HT-29 (cell line): ENCODE measurements at places on chromosomes 3 and 15. TPM values are rescaled to one million over a fixed set of nuclear protein-coding genes. Genes with fewer than 3 reads are reported as not detected.
A peak's percentile ranks its signal among the peaks of the same experiment; 100 is the strongest.

- DNase-seq, result no peak
Observed at GRCh38 chr3:191470080-191470479, 9.1 kb downstream of the PYDC2 start.

DNA sequence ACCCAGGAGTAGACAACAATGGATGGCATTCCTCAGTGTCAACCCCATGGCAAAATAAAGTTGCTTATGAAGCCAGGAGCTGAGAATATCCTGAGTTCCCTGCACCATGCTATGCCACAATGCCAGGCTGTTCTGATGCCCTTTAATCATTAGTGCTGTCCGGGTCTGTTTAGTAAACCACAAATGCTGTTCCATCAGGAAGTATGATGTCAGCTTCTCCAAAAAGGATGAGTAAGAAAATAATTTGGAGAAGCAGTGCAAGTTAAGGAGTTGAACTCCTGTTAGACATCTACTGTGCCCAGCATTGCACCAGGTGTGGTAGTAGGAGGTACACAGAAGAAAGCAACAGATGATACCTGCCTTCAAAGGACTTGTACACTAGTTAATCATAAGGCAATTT, 67.9 kb upstream of the GUCA1C start:
- DNase-seq, result no peak

DNA sequence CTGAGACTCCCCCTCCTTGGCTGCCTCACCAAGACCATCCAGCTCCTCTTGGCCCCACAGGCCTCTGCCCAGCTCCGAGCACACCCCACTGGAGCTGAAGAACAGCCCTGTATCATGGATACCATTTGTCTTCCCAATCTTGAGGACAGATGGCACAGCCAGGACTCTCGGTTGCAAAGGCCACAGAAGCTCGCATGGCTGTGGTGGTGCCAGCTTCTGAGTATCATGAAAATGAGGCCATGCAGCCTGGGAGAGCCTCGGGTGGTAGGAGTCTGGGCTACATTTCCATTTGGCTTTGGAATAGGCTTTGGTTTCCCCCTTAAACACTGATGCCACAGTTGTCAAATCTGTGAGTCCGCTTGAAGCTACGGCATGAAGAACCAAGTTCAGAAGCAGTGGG, 106.6 kb downstream of the SEMA5B start:
- no peak for DNase-seq

DNA sequence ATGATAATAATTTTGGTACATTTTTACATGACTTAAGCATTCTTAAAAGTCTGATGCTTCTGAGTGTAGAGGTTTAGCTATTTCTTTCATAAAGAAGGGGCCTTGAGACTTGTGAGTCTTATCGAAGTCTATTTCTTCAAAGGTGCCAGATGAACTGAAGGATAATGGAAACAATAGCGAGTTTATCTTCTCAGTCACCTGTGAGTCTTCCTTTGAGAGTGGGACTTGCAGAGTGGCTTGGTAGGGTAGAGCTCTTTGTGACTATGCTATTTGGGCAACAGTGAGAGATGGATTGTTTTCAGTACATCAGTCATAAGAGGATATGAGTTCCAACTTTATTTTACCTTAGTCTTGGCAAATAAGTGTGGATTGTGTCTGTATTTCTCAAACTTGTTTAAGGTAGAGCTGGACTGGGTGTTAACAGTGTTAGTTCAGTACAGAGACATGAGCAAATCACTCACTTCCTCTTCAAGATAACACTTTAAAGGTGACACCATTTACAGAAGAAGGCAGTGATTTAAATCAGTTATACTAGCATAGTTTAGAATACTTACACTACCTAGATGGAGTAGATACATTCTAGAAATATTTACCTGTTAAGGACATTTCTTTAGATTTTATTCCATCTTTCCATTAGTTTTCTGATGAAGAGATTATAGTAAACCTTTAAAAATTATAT, 3.2 kb downstream of the AKAP13 start:
- DNase-seq, result peak; percentile 44

- DNase-seq, result no peak
Observed at GRCh38 chr15:51144021-51144532, 49.4 kb upstream of the TNFAIP8L3 start.

DNA sequence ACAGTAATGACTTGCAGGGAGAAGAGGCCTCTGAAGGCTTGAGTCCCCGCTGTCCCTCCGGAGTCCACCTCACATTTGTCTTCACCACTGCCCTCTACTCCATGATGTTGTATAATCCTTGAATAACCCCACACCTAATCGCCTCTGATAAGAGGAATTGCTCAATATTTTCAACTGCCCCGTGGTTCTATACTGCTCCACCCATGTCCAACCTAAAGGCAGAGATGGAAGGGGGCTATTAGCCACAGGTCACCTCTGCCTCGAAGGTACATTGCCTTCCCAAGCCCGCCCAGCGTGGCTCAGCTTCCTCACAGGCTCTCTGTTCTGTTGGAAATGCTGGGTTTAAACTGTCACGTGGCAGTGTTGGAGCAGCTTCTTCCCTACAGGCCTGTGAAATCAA, 12.4 kb downstream of the TLR9 start:
- no peak for DNase-seq

DNA sequence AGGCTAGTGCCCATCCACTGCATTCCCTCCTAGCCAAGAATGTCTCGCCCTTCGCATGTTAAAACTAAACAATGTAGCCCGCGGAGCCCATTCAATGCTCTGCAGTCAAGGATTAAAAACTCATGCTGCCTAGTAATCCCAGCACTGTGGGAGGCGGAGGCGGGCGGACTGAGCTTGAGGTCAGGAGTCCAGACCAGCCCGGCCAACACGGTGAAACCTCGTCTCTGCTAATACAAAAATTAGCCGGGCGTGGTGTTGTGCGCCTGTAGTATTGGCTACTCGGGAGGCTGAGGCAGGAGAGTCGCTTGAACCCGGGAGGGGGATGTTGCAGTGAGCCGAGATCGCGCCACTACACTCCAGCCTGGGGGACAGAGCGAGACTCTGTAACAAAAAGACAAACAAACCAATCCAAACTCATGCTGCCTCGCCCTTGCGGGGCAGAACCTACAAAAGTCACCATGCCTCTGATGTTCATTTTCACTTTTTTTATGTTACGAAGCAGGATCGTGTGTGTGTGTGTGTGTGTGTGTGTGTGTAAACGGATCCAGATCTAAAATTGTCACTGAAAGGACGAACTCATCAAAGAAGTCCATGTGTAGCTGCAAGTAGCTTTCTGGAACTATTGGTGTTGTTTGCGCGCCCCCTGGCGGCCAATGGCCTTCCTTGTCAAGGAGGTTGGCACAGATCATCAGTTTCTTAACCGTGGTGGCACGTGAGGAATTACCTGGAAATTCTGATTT, 54.8 kb upstream of the SPESP1 start:
- peak; percentile 99 for DNase-seq

GRCh38 chr3:175207361-175207760, 348.2 kb downstream of the NAALADL2 start:
- no peak for DNase-seq

GRCh38 chr3:177357352-177358090, 160.2 kb upstream of the TBL1XR1 start:
- peak; percentile 94 for DNase-seq

GRCh38 chr15:76401285-76401684, 64.7 kb downstream of the ISL2 start:
- DNase-seq, result no peak

DNA sequence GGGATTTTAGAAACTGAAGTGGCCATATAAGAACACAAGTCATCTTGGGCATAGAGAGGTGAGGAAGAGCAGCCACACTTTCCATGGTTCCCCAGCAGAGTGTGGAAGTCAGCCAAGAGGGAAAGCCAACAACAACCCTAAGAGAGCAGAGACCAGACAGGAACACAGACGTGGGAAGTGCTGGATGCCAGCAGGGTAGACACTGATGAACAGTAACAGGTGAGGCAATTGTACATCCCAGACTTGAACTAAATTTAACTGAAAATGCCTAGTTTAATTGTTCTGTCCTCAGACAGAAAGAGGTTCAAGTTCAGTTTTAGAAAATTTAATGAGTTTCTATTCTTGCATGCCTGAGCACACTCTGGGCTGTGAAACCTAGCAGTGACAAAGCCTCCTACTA, 212.1 kb downstream of the ATP8B4 start:
- DNase-seq, result no peak

DNA sequence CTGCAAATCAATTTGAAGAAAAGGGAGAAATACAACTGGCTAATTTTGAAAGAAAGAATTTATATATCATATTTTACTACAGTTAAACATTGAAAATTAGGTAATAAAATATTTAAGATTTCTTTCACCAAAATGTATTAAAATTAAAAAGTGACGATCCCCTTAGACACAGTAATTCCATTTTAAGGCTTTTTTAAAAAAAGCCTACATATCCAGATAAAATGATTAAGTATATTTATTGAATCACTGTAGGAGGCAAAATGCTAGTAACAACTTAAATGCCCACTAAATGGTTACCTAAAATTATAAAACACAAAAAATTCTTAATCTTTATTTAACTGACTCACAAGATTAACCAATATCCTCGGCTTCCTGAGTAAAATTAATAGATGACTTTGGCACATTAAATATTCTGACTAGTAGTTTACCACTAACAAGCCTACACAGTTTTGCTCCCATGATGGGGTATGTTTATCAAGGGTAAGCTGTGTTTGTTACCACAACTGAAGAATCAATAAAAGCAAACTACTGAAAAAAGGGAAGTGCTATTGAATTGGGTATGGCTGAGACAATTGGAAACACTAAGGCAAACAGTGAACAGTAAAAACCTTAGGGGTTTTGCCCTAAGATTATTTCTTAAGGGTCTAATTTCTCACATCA, 28.4 kb downstream of the ANKRD28 start:
- no peak for DNase-seq

GRCh38 chr3:148518520-148518919, 179.2 kb upstream of the AGTR1 start:
- DNase-seq, result no peak

GRCh38 chr15:98292442-98293240, 332.1 kb downstream of the ARRDC4 start:
- DNase-seq, result peak; percentile 61

DNA sequence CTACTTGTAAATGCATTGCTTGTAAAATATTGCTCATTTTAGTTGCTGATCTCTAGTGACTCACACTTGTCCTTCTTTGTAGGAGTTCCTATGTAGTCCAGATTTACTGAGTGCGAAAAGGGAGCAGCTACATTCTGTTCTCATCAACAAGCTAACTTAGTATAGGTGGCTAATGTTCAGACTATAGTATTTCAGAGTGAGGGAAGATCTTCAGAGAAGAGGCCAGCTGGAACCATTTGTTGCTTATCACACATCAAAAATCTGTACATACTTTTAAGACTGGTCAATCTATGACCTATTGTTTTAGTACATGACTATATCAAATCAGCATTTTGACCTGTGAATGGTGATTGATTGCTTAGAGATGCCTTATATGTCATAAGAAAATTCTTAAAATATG, 71.3 kb upstream of the THSD4 start:
- no peak for DNase-seq

GRCh38 chr3:183313351-183313750, 60.3 kb downstream of the B3GNT5 start:
- DNase-seq, result no peak

DNA sequence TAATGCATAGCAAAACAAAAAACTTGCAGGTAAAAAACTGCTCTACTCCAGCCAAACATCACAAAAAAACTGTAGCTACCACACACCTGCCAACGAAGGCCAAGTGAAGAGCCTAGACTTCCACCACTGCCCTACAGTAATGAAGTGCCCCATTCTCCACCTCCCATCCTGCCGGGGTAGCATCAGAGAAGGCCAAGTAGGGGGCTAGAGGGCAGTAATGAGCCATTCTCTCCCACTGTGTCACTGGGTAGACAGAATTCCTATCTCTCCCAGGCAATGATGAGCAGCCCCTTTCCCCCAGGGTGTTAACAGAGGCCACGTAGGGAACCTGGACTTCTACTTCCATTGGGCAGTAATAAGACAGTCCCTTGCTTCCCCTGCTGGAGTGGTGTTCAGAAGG, 9.5 kb downstream of the SEC22C start:
- DNase-seq, result peak; percentile 48

DNA sequence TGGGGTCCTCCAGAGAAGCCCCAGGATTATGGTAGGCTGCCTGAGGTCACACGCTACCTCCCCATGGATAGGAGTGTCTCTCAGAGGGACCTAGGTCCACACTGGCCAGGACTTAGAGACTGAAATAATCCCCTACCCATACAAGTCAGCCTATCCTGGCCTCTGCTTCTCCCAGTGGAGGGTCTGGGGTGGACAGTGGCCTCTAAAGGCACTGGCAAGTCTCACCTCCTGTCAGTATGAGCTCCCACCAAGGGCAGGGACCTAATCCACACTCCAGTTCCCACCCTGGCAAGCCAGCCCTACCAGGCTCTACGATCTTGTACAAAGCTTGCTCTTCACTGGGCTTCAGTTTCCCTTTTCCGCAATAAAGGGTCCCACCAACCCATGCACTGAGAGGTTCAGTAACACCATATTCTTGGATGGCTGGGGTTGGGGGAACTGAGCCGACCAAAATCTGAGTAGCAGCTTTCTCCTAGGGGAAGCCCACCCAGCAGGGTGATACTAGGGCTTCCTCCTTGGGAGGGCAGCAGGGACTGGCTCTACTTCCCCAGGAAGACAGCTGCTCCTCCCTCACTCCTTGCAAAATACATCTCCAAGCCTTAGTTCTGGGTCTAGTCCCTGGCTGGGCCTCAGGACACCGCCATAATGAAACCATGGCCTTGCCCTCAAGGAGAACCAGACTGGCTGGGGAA, 2.4 kb downstream of the CISH start:
- DNase-seq, result no peak

DNA sequence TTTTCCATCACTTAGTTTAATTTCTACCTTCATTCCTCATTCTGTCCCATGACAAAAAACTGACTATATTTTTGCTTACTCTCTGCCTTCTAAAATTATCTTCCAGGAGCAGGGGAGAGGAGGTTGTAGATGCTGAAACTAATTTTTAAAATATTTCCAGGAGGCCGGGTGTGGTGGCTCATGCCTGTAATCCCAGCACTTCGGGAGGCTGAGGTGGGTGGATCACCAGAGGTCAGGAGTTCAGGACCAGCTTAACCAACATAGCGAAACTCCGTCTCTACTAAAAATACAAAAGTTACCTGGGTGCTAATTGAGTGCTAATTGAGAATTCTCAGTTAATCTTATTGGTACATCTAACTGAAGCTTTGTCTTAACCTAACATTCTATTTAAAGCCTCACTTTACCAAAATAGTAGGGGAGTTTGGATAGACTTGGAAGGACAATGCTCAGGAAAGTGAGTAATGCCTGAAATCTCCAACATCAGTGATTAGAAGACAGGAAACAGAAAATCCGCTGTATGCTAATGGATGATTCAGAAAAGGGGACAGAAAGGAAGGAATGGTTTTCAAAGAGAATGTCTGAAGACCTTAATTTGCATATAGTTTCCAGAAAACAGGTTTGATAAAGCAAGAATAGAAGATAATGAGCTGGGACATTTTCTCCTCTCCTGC, 336.1 kb downstream of the GBE1 start:
- DNase-seq, result no peak

GRCh38 chr15:88178631-88179030, 77.9 kb downstream of the NTRK3 start:
- no peak for DNase-seq

- no peak for DNase-seq
Observed at GRCh38 chr3:188496390-188496789, 342.4 kb downstream of the LPP start.

The SLC9C1 gene
- not detected in 2 replicates for total RNA-seq

The GOLGA8R gene
- not detected in 2 replicates for total RNA-seq

The EPHB1 gene
- total RNA-seq, result not detected in 2 replicates

The FAM107A gene
- total RNA-seq, result 0.10 TPM in 1 of 2 replicates, not detected in the other

The ARL14 gene
- total RNA-seq, result 4.3 and 7.5 TPM in 2 replicates

The C3orf22 gene
- not detected in 2 replicates for total RNA-seq

The MITF gene
- total RNA-seq, result 0.08 TPM in 1 of 2 replicates, not detected in the other

The ALS2CL gene
- total RNA-seq, result 13.2 and 14.9 TPM in 2 replicates

The UNC13C gene
- not detected in 2 replicates for total RNA-seq

The TNFSF10 gene
- total RNA-seq, result 14.8 and 14.9 TPM in 2 replicates

The GXYLT2 gene
- not detected in 2 replicates for total RNA-seq
